NCI-H1694 (cell line): ENCODE measurements at places on chromosomes 2 and 18.

GRCh38 chr2:42828487-42829425, 36.4 kb upstream of the HAAO start:
- peak; percentile 40 for DNase-seq

DNA sequence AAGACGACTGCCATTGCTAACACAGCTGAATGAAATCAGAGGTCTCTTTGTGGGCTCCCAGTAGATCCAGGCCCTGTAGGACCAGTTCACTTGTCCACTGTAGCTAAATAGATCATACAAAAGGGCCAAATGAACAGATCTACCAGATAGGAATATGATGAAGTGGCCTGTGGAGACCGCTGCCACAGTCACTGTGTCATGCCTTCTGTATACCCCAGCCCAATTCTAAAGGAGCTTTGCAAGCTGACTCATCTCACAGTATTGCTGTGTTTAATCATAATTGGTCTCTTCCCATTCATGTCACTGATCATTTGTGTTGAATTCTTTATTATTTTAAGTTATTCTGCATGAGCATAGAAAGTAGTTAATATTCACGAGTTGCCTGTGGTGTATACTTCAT, 125.8 kb downstream of the MTCL1 start:
- no peak for DNase-seq

DNA sequence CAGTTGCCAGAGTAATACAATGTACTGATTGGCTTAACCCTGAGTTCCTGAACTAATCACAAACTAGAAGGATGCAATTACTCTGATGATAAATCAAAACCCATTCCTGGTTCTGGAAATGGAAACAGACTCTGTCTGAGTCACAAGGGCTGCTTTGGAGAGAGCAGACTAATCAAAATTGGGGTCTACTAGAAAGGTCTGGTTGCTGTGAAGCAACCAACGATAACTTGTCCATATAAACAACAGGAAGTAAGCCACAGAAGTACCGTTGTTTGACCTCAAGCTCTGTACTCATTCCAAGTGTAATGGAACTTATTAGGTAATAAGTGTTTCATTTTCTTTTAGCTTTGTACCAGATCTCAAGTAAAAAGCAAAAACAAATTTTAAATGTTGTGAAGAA, 49.7 kb downstream of the RASGRP3 start:
- DNase-seq, result no peak

DNA sequence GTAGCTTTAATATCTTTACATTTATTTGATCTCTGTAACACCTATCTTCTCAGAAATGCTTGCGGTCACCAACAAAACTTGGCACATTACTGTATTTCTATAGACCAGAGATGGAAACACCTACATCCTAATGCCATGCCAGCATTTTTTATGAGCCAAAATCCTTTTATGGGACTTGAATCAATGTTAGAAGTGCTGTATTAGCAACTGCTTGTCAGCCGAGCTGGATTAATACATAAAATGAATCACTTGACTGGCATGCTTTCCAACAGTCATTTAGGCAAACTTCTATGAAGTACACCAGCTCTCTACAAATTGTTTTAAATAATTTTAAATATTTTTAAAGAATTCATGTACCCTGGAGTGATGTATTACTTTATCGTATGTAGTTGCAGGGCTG, 272.9 kb upstream of the NRP2 start:
- no peak for DNase-seq

DNA sequence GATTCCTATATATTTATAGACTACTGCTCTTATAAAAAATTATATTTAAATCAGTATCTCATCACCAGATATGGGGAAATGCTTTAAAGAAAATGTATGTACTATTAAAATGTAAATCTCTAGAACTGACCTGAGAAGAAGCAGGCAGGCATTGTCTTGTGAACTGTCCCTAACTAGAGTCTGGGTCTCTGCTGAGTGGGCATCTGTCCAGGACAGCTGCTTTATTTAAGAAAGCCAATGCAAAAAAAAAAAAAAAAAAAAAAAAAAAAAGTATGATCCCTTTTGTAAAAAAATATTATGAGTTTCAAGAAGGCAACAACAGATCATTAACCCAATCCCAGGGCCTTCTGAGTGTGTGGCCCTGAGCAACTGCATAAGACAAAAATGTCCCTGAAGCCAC, 66.0 kb downstream of the PAX3 start:
- peak; percentile 9 for DNase-seq

GRCh38 chr2:237084444-237084843, 1.2 kb upstream of the COPS8 start:
- no peak for DNase-seq
